Umbilical cord (tissue), 2 donors: ENCODE measurements at places on chromosomes 13 and 19. TPM values are rescaled to one million over a fixed set of nuclear protein-coding genes. Genes with fewer than 3 reads are reported as not detected.

BRME1 gene
- 1.4 TPM for total RNA-seq

DNA sequence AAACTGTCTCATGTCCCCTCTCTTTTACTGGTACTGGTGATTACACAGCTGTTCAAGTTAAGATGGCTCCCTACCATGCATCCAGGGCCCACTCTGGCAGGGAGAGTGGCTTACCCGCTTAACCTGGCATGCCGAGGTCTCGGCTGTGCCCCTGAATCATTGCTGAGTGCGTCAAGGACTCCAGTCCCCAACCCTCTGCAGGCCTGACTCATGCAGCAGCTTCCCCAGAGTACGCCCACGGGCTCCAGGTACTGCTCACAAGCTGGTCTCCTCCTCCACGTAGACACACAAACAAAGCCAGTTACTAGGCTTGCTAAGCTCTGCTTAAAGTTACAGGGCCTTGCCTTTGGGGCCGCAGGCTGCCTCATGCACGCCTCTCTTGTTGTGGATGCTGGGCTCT lies 447.4 kb downstream of the COG6 start:
- no peak for DNase-seq

- DNase-seq: no peak
Observed at GRCh38 chr19:35949131-35949530, 13.0 kb downstream of the LRFN3 start.

C19orf81 gene
- total RNA-seq: not detected
